Activated CD4-positive, alpha-beta T cell treated with anti-CD3 and anti-CD28 coated beads, Interleukin-2, amount 50 U/mL, for 4 hours (primary cell): ENCODE measurements at places on chromosomes 7 and 10.
A peak's percentile ranks its signal among the peaks of the same experiment; 100 is the strongest.

DNA sequence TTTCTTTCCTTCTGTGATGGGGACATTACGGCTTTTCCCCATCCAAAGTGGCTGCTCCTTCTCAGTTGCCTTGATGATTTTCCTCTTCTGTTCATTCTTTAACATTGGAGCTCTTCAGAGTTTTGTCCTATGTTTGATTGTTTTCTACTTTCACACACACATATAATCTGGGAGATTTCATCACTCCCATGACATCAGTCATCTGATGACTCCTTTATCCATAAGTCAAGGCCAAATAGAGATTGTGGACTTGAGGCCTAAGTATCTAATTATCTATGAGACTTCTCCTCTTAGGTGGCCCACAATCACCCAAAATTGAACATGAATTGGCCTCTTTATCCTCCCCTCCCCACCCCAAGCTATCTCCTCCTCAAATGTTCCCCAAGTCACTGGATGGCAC lies 5.3 kb upstream of the COL1A2 start:
- no peak for DNase-seq

DNA sequence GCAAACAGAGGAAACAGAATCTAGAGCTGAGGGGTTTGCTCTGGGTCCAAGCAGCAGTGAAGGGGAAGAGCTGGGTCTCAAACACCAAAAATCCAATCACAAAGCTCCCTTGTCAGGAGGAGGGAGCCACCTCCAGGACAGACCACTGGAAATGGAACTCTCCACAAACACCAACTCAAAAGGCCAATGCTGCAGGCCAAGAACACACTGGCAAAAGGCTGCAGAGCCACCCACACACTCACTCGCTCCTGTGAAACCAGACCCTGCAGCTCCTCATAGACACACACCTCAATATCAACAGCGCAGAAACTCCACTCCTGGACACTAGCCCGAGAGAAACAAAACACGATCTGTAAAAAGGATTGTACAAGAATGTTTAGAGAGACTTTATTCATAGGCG lies 213.5 kb downstream of the PTPRN2 start:
- DNase-seq, result no peak

DNA sequence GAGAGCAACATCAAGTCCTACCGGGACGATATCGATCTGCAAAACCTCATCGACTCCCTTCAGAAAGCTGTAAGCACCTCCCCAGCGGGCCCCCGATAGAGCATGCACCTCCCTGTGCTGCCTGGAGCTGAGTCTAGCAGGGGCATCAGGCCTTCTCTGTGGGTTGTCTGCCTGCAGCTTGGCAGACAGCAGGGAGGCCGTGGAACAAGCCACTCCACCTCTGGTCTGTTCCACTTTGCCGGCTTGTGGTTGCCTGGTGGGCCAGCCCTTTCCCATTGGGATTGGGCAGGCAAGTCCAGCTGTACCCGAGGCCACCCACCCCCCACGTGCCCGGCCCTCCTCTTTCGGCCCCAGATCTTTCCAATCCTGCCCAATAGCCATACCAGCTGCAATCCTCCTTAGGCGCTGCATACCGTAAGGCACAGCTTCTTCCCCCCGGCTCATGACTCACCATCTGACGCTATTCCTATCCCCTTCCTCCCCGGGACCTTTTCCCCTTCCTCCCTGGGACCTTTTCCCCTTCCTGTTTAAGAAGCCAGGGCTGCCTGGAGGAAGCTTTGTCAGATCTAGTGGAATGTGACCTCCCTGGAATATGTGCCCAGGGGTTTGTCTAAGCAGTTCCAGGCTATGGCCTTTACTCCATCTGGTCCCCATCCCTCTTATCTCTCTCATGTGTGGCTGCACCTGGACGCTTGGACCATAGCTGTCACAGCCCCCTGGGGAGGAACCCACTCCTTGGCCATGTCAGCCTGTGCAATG lies 28.1 kb upstream of the SH2D4B start:
- DNase-seq, result no peak

DNA sequence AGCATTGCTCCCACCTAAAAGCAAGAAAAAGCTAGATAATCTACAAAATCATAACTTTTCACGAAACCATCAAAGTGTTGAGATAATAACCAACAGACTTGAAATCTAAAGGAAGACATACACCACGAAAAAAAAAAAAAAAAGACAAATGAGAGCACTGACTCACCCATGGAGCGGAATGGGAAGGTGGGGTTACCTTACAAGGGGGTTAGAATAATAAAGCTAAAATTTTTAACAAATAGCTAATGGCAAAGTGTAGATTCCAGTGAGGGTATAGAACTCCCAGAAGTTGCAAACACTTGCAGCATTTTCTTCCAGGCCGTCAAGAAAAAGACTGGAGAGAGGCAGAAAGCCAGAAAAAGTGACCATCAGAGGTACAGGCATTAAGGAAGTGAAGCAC lies 27.2 kb downstream of the IPMK start:
- no peak for DNase-seq

- DNase-seq, result no peak
Measured at GRCh38 chr7:91090684-91091083, 173.5 kb upstream of the FZD1 start.

GRCh38 chr7:70867513-70867912 lies 264.4 kb upstream of the GALNT17 start:
- no peak for DNase-seq

DNA sequence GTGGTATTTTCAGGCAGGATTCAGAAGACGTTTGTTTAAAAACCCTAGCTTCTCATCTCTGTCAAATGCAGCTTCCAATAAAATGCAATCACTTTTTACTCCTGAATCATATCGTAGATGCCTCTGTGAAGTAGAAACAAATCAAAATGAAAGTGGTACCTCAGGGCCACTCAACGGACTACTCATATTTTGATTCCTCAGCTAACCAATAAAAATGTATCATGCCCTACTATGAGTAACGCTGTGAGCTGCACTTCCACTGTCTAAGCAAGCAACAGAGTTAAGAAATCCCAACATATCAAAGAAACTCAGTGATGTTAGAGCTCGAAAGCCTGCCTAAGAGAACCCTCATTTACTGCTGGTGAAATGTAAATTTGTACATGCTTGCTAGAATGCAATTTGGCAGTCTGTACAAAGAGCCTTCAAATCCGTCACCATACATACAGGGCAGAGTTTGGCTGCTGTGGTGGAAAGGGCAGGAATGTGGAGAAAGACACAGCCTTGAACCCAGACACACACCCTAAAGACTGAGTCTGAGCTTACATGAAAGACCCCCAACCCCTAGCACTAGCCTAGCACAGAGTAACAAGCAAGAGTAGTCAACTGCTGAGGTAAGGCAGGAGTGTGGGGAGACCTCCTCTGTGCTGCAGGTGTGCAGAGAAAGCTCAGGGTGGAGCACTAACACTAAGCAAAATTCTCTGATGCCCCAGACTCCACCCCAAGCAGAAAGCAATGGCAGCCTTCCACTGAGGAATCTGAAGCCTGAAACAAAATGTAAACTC lies 151.5 kb downstream of the ANK3 start:
- no peak for DNase-seq

GRCh38 chr10:110912374-110912773 lies 6.6 kb downstream of the BBIP1 start:
- DNase-seq, result no peak

GRCh38 chr10:124849111-124849773 lies 47.6 kb downstream of the ABRAXAS2 start:
- DNase-seq, result no peak

- DNase-seq, result no peak
Measured at GRCh38 chr7:119640861-119641260, 632.1 kb upstream of the KCND2 start.

DNA sequence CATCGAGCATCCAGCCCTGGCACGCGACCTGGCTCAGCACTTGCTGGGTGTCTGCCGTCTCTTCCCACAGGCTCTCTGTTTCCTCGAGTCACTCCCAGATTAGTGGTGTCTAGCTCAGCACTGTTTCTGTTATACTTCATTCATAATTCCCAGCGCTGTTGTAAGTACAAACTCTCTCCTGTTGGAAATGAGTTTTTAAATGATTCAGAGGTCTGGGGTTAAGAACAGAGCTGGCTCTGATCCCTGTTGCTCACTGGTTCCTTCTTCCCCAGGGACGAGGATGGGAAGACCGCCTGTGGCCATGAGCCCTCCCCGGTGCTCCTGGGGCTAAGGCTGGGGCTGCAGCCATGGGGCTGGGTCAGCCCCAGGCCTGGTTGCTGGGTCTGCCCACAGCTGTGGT lies 17.3 kb upstream of the C10orf95 start:
- DNase-seq, result no peak

DNA sequence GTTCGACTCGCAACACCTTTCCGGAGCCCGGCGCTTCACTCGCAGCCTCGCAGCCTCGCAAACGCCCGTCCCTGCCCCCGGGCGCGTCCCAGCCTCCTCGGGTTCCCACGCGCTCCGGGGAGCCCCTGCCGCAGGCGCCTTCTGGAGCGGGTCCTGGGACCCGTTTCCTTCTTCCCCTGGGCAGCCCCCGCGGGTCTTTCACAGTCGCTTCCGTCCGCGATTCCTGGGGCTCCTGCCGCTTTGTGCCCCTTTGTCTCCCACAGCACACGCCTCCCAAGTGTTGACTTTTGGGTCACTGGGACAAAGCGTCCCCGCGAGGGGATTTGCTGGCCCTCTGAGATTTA lies 140.7 kb downstream of the DYNC2I1 start:
- DNase-seq, result no peak

DNA sequence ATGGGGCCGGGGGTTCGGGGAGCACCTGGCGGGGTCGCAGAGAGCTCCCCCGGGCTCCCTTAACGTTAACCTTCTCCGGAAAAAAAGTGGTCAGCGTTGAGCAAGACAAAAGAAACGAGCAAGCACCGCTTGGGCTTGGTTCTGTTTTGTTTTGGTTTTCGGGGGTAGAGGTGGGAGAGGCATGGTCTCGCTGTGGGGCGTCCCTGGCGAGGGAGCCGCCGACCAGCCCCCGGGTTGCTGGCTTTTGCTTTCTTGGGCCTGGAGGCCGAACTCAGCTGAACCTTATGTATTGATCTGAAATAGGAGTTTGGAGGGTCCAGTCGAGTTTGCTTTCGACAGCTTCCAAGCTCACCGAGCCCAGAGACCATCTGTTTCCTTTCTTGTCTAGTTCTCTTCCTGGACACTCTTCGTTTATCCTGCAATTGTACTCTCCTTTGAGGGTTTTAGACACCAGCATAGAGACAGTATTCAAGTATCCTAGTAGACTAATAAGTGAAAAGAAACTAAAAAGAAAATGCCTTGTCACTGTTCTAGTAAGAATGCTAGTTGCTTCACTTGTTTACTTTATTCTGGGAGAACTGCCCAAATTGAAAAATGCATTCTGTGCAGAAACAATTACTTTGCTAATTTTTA lies 980 bp downstream of the FHIP2A start:
- peak; percentile 12 for DNase-seq

DNA sequence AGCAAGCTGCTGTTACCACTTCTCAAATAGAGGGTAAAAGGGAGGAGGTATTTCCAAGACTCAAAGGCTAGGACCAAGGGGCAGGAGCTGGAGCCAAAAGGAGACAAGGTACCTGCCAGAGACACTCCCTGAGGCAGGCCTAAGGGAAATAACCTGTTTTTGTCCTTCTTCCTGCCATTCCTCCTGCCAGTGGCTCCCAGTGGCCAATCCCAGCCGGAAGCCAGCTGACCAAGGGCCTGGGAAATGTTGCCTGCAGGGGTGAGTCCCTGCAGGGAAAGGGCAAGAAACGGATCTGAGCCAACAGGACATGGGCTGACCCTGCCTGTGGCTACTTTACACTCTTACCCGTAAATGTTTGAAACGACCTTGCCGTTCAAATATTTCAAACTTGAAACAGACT lies 3.5 kb downstream of the CYTH3 start:
- no peak for DNase-seq

- DNase-seq, result no peak
Measured at GRCh38 chr7:101121991-101122932, 4.6 kb upstream of the SERPINE1 start.

- DNase-seq, result no peak
Measured at GRCh38 chr10:51031950-51032349, 42.3 kb upstream of the PRKG1 start.

GRCh38 chr7:47954231-47954911 lies 6.1 kb upstream of the PKD1L1 start:
- no peak for DNase-seq

- DNase-seq, result no peak
Measured at GRCh38 chr7:30634193-30634626, 39.5 kb downstream of the GARS1 start.

- DNase-seq, result no peak
Measured at GRCh38 chr10:4947635-4948596, 15.3 kb upstream of the AKR1C1 start.

DNA sequence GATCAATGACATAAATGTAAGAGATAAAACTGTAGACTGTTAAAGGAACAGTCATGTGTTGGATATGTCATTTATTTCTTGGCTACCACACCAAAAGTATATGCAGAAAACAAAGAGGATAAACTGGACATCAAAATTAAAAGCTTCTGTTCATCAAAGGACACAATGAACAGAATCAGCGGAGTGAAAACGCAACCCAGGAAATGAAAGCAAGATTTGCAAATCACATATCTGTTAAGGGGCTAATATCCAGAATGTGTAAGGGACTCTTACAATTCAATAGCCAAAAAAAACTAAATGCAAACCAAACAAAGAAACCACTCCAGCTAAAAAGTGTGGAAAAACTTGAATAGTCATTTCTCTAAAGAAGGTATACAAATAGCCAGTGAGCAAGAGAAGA lies 164.3 kb downstream of the ZMYND11 start:
- no peak for DNase-seq

DNA sequence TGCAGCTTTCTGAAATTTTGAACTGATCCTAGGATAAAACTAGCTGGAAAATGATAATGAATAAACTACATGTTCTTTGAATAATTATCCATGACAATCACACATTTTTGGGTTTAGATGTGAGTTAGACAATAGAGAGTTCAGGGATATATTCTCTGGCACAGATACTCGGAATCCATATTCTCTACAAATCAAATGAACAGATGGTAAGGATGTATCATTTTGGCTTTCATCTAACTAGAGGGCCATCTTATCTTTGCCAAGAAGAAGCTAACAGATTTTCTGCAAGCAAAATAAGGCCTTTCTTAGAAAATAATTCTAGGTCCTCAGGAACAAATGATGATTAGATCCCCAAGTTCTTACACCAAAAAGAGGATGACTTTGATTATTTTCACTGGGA lies 355.9 kb upstream of the C7orf33 start:
- DNase-seq, result no peak

DNA sequence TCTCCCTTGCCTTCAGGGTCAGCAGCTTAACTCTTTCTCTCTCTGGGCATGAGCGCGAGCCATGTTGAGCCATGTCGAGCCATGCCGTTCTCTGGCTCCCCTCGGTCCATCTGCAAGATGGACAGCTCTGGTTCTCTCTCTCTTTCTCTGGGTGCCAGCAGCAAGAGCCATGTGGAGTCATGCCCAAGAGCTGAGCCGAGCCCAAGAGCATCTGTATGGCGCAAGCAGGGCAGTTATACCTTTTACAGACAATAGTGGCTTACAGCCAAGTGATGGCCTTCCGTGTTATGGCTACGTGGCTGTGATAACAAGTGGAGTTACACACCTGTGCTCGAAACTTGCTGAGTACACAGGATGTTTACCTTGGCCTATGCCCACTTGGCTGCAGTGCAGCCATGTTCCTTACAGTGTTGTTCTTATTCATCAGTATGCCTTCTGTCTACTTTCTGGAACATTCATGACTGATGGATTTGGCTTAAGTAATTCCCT lies 327.7 kb downstream of the GLRX3 start:
- no peak for DNase-seq

- no peak for DNase-seq
Measured at GRCh38 chr7:28473571-28474281, 61.4 kb downstream of the CREB5 start.
